ENCODE measurements at places on chromosomes 2 and 18.

DNA sequence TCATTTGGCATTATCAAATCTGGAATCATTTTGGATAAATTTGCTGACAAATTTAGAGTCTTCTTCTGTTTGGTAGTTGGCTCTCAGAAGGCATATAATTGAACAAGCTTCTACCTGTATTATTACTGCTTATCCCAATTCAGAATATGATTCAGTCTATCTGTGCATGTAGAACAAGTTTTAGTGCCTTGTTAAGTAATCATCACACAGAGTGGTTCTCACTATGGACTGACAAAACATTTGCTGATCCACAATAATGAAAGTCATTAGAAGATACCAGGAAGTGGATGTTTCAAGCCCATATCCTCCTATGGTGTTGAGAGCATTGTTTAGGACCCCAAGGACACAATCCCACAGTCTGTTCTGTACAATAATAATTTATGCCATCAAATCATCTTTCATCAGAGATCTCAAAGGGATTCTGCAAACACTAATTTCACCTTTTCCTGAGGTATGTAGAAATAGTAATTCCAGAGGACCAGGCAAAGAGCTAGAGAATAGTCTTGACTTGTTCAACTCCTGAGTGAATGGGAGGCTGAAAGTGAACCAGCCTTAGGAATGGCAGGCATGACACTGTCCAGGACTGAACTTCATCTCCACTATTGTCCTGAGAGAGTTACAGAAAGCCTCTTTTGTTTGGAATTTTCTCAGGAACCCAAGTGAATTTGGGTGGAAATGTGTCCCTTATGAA is 29.6 kb upstream of the DSC1 start:
- DNase-seq, result no peak

DNA sequence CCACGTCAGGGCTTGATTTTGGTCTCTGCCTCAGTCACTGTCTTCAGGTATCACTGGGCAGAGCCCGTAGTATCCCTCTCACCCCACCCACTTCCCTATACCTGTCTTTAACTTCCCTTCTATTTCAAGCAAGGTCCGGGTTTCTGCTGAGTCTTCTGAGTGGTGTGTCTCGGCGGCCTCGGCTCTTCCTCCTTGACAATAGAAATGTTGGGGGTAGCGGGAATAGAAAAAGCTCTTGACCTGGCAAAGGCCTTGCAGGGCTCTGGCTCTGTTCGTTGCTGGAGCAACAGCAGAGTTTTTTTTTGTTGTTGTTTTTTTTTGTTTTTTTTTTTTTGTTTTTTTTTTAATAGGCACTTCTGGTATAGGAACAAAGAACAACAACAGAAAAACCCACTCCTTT is 16.0 kb upstream of the IGFBP5 start:
- DNase-seq, result no peak

DNA sequence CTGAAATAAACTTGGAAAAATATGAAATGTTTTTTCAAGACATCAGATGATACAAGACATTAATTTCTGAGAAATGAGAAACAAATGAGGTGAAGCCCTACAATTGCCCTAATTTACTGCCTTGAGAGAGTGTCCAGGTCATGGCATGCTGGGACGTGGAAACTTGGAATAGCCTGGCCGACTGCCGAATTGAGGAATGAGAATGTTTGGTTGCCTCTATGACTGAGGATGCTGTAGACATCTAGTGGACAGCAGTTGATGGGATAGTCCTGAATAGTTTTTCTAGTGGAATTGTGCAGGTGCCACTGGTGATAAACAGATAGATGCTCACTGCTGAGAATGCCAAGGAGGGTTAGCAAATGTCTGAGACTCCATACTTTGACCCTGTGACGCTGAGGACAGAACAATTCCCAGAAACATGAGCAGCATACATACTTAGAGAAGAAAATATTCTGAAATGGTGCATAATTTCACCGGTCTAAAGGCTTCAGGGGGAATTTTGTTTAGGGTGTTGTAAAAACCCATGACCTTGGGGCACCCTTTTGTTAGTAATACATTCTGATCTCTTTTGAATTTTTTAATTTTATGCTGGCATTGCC is 56.5 kb upstream of the CWC22 start:
- no peak for DNase-seq

- no peak for DNase-seq
Observed at GRCh38 chr2:212922701-212923100, 228.7 kb downstream of the IKZF2 start.

DNA sequence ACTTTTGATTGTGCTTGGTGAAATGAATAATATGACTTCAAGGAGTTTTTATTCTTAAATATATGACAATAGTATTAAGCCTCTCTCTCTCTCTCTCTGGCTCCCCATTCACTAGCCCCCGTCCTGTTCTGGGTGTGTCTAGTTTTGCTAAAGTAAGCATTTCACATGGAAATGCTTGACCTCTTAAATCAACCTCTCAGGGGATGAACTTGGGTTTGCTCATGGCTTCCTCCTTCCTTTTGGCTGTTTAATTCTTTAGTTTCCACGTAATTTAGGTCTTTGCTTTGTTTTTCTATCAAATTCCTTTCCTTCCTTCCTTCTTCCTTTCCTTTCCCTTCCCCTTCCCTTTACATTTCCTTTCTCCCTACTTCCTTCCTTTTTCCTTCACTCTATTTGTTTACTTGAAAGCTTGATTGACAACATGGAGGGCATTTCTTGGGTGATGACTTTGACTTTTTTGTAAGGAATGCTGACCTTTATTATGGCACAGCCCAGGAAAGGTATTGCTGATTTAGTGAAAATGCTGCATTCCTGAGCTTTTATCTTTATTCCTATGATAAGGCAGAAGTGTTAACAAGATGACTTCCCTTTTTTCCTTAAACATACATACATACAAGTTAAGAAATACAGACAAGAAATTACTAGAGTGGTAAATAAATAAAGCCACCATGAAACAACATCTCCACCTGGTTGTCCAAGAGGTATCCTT is 3.6 kb downstream of the DPP4 start:
- no peak for DNase-seq

- no peak for DNase-seq
Observed at GRCh38 chr2:128302011-128302743, 16.5 kb downstream of the HS6ST1 start.

DNA sequence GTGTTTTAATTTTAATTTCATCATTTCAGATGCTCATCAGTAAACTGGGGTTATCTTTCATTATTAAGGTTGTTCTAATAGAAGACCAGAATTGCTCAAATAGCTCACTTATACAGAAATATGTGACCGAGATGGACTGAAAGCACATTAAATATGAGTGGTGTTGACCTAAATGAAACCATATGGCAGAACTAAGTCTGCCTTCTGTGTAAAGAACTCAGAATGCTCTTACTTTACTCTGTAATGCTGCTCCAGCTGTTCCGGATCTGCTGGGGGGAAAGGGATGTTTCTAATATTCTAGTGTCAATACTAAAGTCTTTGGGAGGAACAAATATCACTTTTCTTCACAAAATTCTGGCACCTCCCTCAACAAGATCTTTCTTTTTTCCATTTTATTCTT is 131.0 kb downstream of the DPP4 start:
- DNase-seq, result no peak

DNA sequence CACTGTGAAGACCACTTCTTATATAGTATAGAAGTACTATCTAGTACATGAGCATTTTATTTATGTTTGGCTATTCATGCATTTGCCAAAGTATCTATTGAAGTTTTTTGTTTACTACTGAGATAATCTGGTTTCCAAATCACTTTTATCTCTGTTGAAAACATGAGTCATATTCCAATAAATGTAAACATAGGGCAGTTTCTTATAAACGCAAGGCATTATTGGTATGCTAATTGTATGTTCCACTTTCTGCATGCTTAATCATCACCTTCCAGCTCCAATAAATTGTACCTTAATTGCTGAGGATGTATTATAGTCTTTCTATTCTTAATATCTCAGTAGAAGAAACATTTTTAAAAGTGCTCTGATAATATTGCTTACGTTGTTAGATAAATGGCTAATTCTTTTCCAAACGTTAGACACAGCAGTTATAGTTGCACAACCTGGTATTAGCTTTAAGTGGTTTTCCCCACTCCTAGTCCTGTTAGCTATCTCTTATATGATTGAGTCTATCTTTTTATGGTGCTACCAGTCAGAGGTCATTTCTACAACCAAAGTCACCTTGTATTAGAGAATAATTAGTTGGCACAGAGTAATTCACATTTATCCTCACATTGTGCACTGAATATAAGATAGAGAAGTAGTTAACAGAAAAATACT is 17.2 kb downstream of the ITGA4 start:
- no peak for DNase-seq

- no peak for DNase-seq
Observed at GRCh38 chr2:73103018-73103542, 9.7 kb downstream of the RAB11FIP5 start.

DNA sequence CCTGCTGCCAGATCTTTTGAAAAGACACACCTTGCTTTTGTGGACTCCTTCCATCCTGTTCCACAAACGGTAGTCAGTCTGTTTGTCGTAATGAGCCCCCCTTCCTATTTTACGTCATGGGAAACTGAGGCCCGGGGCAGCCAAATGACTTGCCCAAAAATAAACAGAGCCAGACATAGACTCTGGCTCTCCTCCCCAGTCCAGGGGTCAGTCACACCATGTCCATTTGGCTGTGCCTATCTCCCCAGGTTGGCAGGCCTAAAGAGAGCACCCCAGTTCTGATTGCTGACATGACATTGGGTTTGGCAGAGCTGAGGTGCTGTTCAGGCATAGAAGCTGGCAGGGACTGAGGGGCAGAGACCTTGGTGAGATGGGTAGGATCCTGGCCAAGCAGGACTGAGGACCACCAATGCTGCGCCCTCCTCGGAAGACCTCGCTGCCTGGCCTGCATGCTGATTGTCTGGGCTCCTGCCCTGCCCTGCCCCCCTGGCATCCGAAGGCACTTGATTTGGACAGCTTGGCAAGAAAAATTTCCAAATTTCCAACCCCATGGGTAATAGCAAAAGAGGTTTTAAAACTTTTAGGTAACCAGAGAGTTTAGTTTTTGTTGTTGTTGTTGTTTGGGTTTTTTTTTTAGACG is 335.4 kb downstream of the DYSF start:
- DNase-seq, result peak; percentile 10

GRCh38 chr2:30178618-30179434 is 32.0 kb downstream of the YPEL5 start:
- peak; percentile 28 for DNase-seq

- no peak for DNase-seq
Observed at GRCh38 chr2:199812493-199812892, 38.5 kb downstream of the FTCDNL1 start.

GRCh38 chr2:24571828-24572442 is 80.9 kb downstream of the NCOA1 start:
- DNase-seq, result no peak

DNA sequence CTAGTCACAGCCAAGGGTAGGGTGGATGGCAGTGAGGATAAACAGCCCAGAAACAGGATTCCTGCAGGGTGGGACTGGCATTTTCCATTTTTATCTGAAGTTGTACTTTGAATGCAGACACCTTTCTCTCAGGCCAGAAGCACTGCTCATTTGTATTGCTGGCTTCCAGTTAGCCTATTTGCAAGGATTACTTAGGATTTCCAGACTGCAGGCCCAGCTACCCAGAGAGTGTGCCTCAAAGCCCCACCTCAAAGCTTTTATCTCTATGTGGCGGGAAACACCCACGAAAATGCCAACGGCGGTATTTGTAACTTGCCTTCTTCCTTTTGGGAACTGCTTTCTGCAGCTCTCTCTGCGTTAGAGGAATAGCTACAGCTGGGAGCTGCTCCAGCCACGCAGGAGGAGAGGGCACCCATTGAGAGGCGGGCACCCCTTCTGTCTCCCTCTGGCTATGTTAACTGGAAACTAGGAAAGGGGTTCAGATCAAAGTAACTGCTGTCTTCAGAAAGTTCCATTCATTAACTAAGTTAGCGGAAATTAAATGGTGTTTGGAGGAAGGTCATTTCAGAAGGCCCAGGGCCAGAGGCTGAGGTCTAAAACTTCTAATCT is 144.9 kb downstream of the TGIF1 start:
- no peak for DNase-seq

DNA sequence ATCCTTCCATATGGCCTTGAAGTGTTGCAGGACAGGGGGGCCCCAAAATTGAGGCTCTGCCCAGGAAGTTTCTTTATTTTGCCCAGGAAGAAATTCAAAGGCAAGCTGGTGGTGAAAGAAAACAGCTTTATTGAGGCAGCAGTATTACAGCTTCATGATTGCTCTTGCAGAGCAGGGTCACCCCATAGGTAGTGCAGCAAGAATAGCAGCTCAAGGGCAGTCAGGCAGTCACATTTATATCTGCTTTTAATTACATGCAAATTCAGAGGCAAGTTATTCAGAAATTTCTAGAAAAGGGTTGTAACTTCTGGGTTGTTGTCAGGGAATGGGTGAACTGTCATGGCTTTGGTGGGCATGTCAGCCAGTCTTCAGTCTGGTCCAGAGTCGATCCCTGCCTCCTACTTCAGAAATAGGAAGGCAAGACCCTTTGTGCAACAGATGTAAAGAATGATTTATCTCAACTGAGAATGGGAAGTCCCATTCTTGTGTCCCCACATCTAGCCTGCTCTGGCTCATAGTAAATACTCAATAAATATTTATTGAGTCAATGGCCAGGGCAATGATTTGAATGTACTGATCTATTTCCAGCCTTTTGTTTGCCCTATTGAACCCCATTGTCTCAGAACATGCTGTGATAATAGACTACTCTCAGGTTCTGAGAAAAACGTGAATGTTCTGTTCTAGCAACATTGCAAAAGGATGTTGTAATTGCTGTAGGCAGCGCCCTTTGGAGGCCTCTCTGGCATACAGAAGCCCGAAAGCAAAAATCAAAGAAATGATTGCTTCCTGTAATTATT is 129.8 kb downstream of the MYO3B start:
- no peak for DNase-seq

DNA sequence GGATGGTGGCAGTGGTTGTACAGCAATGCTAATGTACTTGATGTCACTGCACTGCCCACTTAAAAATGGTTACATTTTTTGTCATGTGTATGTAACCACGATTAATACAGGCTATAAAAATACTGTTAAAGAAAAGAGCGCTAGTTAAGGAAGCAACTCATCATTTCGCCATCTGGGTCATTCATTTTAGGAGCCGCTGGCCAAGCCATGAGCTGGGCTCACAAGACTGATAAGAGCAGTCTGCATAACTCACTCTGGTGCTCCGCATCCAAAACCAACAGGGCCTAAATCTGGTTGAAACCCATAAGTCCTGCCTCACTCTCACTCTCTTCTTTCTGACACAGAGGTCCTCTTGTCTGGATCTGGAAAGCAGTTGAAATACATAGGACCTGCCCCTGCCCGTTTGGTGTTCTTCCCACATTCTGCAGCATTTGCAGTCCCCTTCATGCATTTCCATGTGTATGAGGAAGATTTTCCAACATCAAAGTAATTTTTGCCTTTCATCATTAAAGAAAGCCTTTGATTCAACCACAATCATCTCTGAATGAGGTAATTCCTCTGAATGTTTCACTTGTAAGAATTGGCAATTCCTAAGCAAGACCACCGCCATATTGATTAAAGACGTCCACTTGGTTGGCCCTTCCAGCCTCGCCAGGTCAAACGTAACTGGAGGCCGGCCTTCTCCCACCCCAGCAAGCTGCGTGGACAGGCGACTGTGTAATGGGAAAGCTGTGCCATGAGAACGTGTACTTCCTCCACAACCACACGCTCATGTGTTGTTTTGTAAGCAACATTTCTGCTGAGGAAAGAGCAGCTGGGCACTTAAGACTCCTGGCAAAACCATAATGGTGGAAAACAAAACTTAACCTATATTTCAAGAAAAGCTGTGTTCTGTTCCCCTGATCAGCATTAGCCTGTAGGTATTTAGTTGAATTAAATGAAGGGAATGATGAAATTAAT is 112.2 kb downstream of the VAPA start:
- DNase-seq, result no peak
